Effector memory CD4-positive, alpha-beta T cell (primary cell): ENCODE measurements at places on chromosomes 3 and 15.

- no peak for DNase-seq
Observed at GRCh38 chr15:56208185-56208584, 35.5 kb downstream of the RFX7 start.

GRCh38 chr15:48541341-48542278, 103.9 kb downstream of the FBN1 start:
- no peak for DNase-seq

DNA sequence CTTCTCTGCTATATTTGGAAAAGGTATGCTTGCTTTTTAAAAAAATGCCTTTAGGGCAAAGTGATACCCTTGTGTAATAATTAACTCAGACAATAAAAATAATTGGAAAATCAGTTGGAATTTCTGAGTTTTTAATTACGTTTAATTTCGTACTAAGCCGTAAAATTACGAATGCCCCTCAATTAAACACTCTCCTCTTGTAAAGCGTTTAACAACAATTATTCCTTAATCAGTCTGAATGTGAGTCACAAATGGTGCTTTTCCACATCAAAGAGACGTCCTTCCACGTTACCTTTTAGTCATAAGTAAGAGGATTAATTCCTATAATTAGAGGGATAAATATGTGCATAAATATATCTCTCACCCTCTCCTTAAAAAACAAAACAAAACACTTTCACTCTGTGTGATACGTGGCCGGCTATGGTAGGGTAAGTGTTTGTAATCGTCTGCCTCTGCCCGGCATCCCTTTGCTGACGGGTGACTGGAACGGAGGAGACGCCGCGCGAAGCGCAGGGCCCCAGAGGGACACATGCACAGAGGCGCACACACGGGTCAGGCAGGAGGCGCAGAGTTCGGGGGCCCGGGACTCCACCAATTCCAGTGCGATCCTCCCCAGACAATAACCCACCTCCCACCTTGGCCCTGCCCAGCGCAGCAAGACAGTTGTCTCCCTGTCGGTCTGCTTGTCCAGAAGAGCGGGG, 9.7 kb upstream of the MEIS2 start:
- no peak for DNase-seq

GRCh38 chr3:190086191-190086590, 34.5 kb downstream of the P3H2 start:
- no peak for DNase-seq

GRCh38 chr3:186218421-186218820, 109.5 kb upstream of the ETV5 start:
- no peak for DNase-seq

GRCh38 chr15:81893182-81893835, 152.5 kb downstream of the MEX3B start:
- no peak for DNase-seq

DNA sequence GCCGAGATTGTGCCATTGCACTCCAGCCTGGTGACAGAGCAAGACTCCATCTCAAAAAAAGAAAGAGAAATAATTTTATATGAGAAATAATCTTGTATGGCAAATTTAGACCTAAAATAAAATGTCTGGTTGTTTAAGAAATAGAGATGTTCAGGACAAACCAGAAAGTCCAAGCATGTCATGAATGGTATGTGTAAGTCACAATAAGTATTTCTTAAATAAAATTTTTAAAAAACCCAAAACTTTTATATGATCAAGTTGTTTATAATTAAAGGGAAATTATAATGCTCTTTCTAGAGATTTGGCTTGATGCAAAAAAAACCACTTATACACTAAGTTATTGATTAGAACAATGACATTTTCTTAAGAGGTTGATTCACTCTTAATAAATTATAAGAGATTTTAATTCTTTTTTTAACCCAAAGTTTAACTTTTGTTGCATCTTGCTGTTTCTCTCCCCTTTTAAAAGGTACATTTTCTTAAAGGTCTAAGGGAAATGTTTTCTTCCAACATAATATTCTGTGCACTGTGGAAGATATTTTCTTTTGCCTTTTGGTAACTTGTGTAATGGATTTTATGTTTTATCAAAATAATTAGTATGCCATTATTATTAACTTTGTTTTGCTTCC, 105.7 kb downstream of the RTP4 start:
- no peak for DNase-seq

DNA sequence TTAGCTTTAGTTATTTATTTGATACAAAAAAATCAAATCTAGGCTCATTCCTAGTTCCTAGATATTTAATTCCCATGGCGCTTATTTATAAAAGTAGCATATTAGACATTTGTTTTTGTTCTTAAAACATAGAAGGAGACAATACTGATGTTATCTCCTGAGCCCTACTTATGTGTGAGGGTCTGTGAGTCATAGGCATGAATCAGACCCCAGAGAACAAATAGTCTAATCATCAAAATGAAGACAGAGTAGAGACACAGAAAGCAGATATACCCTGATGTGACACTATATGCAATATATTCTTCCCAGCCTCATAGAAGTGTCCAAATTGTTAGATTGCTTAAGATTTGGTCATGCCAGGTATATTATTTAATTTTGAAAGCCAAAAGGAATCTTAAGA, 44.9 kb downstream of the PEX5L start:
- DNase-seq: no peak

DNA sequence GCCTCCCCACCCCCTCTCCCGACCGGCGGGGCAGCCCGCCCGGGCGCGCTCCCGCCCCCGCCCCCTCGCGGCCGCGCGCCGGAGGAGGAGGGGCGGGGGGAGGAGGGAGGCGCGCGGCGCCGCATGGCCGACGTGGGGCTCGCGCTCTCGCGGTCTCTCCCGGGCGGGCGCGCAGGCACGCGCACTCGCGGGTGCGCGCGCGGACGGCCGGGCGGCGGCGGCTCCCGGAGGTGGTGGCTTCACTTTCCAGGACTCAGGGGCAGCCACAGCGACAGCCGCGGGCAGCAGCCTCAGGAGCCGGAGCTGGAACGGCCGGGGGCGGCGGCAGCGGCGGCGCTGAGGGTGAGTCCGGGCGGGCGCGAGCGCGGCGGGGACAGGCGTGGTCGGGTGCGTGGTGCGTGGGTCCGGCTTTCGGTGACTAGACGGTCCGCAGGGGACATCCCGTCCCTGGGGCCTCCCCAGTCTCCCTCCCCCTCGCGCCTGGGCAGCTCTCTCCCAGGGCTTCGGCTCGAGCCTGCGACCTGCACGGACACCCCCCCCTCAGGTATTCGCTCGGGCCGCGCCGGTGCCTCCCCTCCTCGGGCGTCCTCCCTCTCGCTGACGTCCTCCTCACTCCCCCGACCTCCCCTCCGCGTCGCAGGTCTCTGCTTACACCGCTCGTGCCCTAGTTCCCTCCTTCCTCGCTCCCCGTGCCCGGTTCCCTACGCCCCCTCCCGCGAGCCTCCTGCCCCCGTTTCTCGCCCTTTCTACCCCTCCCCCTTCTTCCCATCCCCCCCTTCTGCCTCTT, at the start of gene UBE2E2:
Gene UBE2E2 (plus strand): TSS at position 407 of the 787 bp plus-strand sequence.
- no peak for DNase-seq

DNA sequence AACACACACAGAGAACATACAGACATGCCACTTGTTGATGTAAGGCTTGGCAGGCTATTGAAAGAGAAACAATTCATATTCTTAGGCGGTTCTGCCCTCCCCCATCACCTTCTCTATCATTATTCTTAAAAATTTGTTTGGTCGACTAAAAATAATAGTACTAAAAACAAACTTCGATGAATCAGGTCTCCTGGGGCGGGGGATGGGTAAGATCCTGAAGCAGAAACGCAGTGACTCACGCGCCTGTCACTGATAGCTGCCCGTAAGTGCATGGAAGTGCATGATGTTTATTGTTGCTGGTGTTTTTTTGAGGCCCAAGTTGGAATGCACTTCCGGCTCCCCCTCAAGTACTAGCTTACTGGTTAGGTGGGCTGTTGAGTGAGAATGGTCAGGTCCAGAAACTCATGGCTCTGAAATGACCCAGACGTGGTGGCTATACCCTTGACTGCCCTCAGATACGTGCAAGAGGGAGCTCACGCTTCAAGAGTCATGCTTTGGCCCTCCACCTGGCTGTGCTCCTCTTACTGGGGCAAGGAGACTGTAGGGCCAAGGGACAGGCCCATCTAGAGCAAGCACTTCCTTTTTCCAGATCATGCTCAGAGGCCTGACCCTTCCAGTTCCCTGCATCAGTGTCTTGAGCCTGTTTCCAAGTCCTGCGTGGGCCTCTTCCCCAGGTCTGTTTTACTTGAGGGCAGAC, 10.9 kb downstream of the SMAD3 start:
- DNase-seq: no peak

DNA sequence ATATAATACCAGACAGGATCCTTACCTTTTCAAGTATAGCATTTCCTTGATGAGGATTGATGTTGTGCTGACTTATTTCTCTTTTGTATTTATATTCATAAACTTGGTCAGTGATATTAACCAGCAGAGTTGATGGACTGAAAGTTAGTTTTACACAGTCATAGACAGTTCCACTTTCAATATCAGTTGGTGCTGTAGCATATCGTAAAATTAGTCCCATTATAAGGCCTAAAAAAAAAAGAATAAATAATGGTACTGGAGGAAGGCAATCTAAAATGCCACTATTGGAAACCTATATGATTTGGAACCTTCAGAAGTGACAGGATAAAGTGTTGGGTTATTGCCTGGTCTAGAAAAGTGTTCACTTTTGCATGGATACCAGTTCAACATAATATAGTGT, 16.3 kb downstream of the SLC9A9 start:
- no peak for DNase-seq

- no peak for DNase-seq
Observed at GRCh38 chr3:39933986-39934693, 124.7 kb downstream of the MYRIP start.

DNA sequence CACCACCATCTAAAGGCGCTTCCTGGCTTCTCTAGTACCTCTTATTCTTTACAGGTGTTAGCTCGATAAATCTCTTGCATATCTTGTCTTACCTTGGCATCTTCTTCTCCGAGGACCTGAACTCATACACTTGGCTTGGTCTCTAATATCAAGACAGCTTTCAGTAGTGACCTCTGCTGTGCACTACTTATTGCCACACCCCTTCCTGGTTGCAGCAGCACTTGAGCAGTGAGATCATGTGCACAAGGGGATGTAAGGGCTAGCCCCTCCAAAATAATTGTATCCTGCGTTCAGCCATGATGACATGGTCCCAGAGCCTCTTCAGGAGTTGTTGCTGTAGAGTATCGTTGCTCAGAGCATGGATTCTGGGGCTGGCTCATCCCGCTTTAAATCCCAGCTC, 1.3 kb upstream of the PLA1A start:
- DNase-seq: no peak

DNA sequence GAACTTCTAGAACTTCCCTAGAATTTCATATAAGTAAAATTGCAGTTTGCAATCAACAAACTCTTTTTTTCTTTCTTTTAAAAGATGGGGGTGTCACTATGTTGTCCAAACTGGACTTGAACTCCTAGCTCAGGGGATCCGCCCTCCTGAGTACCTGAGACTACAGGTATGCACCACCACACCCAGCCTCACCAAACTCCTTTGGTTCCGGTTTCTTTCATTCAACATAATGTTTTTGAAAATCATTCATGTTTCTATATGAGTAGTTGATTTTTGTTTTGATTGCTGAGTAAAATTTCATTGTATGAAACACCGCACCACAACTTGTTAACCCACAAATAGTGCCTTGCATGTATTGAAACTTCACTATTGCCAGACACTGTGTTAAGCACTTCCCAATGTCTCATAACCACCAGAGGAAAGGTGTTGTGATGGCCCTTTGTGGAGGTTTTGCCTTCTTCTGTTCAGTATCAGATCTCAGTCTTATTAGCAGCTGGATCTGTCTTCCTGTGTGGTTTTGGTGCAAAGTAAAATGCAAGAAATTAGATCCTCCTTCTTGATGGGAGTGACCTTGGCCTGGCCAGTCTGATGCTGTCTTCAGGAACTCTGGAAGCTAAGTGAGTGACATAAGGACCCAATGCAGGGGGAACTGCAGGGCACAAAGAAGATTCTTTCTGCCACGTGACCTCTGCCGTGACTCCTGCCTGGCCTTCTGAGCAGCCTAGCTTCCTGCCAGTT, 78.8 kb upstream of the UBE2E1 start:
- DNase-seq: no peak

GRCh38 chr15:99385865-99386264, 134.6 kb downstream of the LRRC28 start:
- DNase-seq: no peak

GRCh38 chr3:181290941-181291340, 301.4 kb upstream of the DNAJC19 start:
- no peak for DNase-seq

DNA sequence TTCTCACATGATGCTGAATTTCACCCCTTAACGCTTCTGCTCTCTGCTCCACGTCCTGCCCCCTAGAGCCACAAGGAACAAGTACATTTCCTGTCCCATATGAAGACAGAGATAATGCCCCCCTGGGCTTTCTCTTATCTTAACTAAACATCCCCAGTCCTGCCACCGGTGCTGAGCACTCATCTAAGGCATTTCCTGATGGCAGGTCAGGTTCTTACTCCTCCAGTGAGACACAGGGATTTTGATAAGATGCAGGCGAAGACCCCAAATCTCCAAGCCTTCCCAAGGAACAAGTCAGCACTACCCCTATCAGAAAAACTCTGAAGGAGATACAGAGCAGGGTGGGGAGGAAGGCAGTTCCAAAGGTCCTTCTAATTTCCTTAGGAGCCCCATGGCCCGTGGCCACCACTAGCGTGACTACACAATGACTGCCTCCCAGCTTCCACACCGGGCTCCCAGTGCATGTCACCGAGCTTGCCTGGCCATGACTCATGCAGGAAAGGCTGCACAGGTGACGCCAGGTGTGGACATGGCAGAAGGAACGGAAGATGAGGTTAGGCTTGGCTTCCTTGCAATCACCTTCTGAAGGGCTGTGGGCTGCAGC, 152.9 kb downstream of the XXYLT1 start:
- no peak for DNase-seq

GRCh38 chr3:15896500-15896899, 98.7 kb upstream of the ANKRD28 start:
- no peak for DNase-seq

- no peak for DNase-seq
Observed at GRCh38 chr3:107954845-107955244, 136.0 kb downstream of the CD47 start.

DNA sequence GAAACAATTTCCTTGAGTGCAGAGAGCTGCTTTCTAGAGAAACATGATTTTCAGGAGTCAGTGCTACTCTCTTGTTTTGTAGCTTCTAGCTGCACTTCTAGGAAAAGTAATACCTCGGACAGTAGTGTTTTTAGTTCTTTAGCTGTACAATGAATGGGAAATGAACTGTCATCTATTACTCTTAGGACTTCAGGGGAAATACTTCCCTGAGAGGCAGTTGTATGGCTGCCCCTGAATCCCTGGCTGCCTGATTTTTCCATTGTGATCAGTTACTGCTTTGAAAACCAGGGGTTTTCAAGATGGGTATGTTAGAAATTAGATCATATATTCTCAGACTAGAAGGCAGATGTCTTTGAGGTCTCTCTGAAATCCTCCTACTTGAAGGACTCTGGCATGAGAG, 200.3 kb upstream of the SEMA6D start:
- no peak for DNase-seq

- no peak for DNase-seq
Observed at GRCh38 chr15:26572602-26573350, 200.1 kb downstream of the GABRB3 start.

DNA sequence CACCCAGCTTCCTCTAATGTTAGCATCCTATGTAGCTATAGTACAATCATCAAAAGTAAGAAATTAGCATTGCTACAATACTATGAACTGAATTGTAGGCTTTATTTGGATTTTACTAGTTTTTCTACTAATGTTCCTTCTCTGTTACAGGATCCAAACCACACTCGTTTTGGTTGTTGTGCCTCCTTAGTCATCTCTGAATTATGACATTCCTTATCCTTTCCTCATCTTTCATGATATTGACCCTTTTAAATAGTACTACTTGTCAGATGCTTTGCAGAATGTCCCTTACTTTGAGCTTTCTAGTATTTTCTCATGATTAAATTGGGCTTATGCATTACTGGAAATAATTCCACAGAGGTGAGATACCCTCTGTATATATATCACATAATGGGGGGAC, 265.4 kb downstream of the VPS13C start:
- DNase-seq: no peak
